ENCODE measurements at places on chromosomes 11 and 22. TPM values are rescaled to one million over a fixed set of nuclear protein-coding genes. Genes with fewer than 3 reads are reported as not detected.
A peak's percentile ranks its signal among the peaks of the same experiment; 100 is the strongest.

The OR8J3 gene
- polyA plus RNA-seq, result not detected

The MFNG gene
- polyA plus RNA-seq, result 162 TPM

The GANAB gene
- 156 TPM for polyA plus RNA-seq

- no peak for DNase-seq
- H3K36me3 ChIP-seq, result no peaks in the 10 kb centered on the region
- no peaks in the 10 kb centered on the region for H3K4me1 ChIP-seq
- no peaks in the 10 kb centered on the region for H3K27me3 ChIP-seq
These were observed 515.1 kb downstream of the CNTN5 start for GRCh38 chr11:99535819-99536218.

DNA sequence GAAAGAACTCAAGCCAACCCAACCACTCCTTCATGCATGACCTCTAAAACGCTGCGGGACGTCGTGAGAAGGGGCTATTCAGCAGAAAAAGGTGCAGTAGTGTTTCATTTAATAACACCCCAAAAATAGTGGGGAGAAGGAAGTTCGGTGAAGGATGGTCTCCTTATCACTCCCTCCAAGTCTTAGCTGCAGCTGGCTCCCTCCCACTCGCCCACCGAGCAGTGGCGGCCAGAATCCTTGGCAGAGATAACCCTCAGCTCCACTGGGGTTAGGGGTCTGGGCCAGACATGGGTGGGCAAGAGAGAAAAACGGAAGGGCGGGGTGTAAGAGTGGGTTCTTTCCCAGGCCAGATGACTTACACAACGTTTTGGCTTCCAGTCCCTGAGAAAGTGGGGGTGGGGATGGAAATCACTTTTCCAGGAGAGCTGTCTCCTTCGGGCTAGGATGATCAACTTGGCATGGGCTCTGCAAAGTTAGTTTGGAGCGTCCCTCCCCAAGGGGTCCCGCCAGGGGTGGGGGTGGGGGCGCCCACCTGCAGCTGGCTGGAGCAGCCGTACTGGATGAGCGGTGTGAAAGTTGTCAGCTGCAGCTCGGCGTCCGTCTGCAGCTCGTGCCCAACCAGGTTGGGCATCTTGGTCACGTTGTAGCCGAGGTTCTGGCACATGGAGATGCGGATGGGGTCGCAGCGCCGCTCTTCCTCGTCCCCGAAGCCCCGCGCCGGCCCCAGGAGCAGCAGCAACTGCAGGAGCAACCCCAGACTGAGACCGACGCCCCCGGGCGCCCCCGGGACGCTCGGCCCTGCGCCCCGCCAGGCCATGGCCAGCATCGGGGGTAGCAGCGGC is 705 bp downstream of the FZD4 start:
- peak overlapping the region; percentile 85 for H3K4me3 ChIP-seq
- H3K27me3 ChIP-seq, result peaks cover 31% of the 10 kb centered on the region
- H3K36me3 ChIP-seq, result no peaks in the 10 kb centered on the region
- no peak for DNase-seq

DNA sequence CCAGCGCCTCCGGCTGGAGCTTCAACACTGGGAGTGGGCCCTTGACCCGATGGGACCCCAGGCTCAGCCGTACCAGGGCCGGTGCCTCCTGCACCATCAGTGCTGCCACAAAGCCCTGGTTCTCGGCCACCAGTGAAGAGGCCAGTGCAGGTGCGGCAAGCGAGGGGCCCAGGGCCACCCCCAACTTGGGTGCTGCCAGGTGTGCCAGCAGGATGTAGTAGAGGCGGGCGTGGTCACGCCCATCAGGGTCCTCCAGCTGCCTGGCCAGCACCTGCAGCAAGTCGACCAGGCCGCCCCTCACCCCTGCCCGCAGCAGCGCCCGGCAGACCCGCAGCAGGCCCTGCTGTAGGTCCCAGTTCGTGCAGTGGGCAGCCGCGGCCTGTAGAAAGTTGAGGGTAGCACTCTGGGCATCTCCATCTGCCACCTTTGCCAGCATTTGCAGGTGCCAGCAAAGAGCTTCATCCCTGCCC is 2.3 kb downstream of the AP5B1 start:
- H3K27ac ChIP-seq, result no peak overlapping the region
- no peaks in the 10 kb centered on the region for H3K27me3 ChIP-seq
- H3K4me1 ChIP-seq, result peaks cover 15% of the 10 kb centered on the region
- no peak for DNase-seq
- H3K4me3 ChIP-seq, result no peak overlapping the region
- no peaks in the 10 kb centered on the region for H3K36me3 ChIP-seq

- H3K27me3 ChIP-seq, result peaks cover 18% of the 10 kb centered on the region
- H3K27ac ChIP-seq, result peak within 1 kb of the TSS; percentile 28
- H3K36me3 ChIP-seq, result no peaks in the 10 kb centered on the region
These were observed at the start of gene TSPAN18 for GRCh38 chr11:44726283-44727113. TSS of gene TSPAN18 (plus strand) at chr11:44726962. CDS start at chr11:44906417, 179,455 bp downstream.

GRCh38 chr11:31487848-31488247 is 21.6 kb downstream of the IMMP1L start:
- peaks cover 14% of the 10 kb centered on the region for H3K36me3 ChIP-seq
- H3K27ac ChIP-seq, result no peak overlapping the region
- no peak overlapping the region for H3K4me3 ChIP-seq
- H3K4me1 ChIP-seq, result peaks cover 3% of the 10 kb centered on the region

Data from naive B cell (primary cell).